T-helper 1 cell treated with Interleukin-12 subunit alpha and Interleukin-12 subunit beta and Interleukin-4 antibody, amounts not matched to agents 30 ng/mL and 1 ng/mL, for 36 hours (primary cell): ENCODE measurements at places on chromosomes 11 and 22. TPM values are rescaled to one million over a fixed set of nuclear protein-coding genes. Genes with fewer than 3 reads are reported as not detected.

GPR83 gene
- 0.05 and 0.10 TPM in 2 replicates for total RNA-seq

DEFB131B gene
- not detected in 2 replicates for total RNA-seq

PNPLA5 gene
- not detected in 2 replicates for total RNA-seq

ENTHD1 gene
- total RNA-seq = 0.15 and 0.41 TPM in 2 replicates

KCNE3 gene
- 0.41 TPM in 1 of 2 replicates, not detected in the other for total RNA-seq

LRP5 gene
- total RNA-seq = 27.6 and 29.5 TPM in 2 replicates

CD6 gene
- 327 and 336 TPM in 2 replicates for total RNA-seq

P4HA3 gene
- total RNA-seq = not detected in 2 replicates

IGLL5 gene
- not detected in 2 replicates for total RNA-seq

ACTN3 gene
- total RNA-seq = not detected in 2 replicates
